ENCODE measurements at places on chromosomes 7 and 10.
A peak's percentile ranks its signal among the peaks of the same experiment; 100 is the strongest.

GRCh38 chr10:108421266-108421665, 1256.8 kb upstream of the SORCS1 start:
- no peak for DNase-seq

- peak; percentile 52 for DNase-seq
Observed at GRCh38 chr10:79069325-79070080, 737 bp downstream of the ZMIZ1 start.

DNA sequence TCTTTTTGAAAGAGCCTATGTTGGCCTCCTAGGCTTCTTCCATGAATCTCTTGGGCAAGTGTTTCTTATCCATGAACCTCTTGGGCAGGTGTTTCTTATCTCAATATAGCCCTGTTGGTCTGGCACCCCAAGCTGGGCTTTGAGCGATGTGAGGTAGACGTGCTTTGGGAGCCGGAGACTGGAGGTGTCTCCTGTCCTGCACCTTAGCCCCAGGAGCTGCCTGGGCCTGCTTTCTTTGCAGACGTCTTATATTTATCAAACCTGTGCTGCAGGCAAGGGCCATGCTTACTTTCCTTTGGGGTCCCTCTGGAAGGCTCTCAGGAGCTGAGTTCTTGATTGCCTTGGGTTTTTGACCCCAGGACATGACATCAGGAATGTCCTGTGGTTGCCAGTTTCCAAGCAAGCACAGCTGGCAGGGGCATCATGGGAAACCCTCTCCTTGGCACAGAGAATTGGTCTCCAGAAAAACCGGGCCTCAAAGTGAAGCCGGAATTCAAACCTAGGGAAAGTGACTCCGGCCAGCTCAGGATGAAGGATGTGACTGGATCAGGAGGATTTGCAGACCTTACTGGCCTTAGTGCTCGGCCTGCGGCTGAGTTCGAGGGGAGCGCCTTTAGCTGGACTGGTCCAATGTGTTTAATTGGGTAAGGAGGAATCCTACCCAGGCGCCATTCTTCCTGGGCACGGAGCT, 2.8 kb downstream of the JAKMIP3 start:
- DNase-seq: no peak

GRCh38 chr10:102627291-102627735, 17.0 kb upstream of the TRIM8 start:
- no peak for DNase-seq

DNA sequence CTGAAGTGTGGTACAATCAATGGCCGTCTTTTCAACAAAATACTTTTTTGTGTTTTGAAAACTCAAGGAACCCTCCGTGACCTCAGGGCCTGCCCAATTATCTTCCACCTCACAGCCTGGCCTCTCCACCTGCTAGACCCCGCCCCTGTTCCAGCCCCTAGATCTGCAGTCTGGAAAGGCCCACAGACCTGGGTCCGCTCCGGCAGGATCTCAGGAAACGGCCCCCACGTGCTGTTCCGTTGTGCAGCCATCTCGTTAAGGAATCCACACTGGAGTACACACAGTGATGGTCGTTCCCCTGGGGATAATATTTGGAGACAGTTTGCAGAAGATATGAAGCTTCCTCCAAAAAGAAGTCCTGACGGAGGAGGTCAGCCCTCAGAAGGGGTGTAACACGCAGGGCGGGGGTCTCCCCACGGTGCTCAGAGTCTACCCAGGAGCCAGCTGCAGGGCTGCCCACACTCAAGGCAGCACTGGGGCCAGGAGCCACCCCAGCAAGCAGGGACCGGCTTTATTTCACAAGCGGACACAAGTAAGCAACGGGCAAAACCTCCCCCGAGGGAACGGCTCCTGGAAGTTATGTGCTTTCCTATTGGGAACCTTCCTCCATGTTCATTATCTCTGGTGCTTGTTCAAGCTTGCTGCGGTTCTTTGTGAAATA, 73.4 kb downstream of the TCERG1L start:
- DNase-seq: no peak

DNA sequence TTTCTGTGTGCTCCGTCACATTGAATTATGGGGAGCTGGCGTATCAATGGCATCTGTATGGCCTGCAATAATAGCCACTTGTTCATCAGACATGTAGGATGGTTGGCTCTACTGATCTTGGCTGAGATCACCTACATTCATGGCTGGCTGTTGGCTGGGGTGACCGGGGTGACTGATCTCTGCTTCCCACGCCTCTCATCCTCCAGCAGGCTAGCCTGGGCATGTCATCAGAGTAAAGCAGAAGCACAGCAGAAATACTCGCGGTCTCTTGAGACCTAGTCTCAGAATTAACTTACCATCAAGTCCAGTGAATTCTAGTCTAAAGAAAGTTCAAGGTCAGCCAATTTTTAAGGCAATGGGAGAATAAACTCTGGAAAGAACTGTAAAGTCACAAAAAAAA, 257.7 kb upstream of the GLI3 start:
- no peak for DNase-seq

GRCh38 chr7:79520543-79520942, 67.1 kb upstream of the MAGI2 start:
- no peak for DNase-seq

- DNase-seq: no peak
Observed at GRCh38 chr7:132672200-132672990, 96.1 kb upstream of the PLXNA4 start.
